Left kidney (tissue), 8 donors: ENCODE measurements at places on chromosomes 13 and 19. TPM values are rescaled to one million over a fixed set of nuclear protein-coding genes. Genes with fewer than 3 reads are reported as not detected.
A peak's percentile ranks its signal among the peaks of the same experiment; 100 is the strongest.

C19orf12 gene
- polyA plus RNA-seq = 27.9 TPM

GGN gene
- polyA plus RNA-seq = 0.48 TPM

ZSCAN18 gene
- polyA plus RNA-seq = 94.4 TPM

SLC5A5 gene
- 0.12 TPM for polyA plus RNA-seq

B3GNT8 gene
- 3.0 TPM for polyA plus RNA-seq

COX6B2 gene
- 0.78 TPM for polyA plus RNA-seq

GRCh38 chr13:19606152-19606551 lies 27.3 kb upstream of the MPHOSPH8 start:
- DNase-seq = no peak

GRCh38 chr13:39959497-39960144 lies 304.2 kb downstream of the COG6 start:
- no peak for DNase-seq

DNA sequence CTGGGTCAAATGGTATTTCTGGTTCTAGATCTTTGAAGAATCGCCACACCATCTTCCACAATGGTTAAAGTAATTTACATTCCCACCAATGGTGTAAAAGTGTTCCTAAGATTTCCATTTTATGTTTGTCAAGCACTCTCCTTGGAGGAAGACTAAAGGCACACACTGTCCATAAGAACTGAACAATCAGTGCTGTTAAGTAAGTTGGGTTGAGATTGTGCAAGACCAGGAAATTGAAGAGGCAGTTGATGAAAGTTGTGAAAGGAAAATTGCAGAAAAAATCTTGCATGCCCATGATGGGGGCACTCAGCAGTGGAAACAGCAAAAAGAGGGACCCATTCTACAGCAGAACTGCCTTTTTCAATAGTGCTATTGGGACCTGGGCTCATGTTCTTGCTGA lies 323.6 kb downstream of the DLEU7 start:
- DNase-seq = no peak

DNA sequence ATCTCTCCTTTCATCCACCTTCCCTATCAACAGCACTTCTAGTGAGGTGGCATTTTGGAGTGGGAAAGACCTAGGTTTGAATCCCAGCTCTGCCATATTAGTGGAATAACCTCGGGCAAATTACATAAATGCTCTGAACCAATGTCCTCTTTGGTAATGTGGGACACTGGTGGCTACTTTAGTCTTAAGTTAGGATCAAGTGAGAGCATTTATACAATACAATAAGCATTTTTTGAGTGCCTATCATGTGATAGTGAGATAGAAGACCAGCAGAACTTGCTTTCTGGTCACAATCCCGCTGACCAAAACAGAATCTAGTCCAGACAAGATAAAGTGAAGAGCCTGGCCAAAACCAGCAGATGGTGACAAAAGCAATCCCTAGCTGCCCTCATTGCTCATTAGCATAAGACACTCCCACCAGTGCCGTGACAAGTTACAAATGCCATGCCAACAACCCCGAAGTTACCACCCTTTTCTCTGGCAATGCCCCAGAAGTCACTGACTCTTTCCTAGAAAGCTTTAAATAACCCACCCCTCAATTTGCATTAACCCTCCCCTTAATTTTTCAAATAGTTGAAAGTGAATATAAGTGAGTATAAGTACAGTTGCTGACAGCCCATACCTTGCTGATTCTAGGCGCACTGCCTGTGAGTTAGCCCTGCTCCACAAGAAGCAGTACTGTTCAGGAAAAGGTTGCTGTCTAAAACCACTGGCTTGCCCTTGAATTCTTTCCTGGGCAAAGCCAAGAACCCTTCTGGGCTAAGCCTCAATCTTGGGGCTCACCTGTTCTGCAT lies 28.9 kb upstream of the KPNA3 start:
- no peak for DNase-seq

GRCh38 chr19:10320602-10321416 lies 5.0 kb upstream of the FDX2 start:
- DNase-seq = no peak

GRCh38 chr19:50300051-50300450 lies 29.1 kb downstream of the KCNC3 start:
- no peak for DNase-seq

- DNase-seq = no peak
Measured at GRCh38 chr19:53980539-53981375, 10.7 kb upstream of the CACNG6 start.

GRCh38 chr13:76885203-76886004 lies 801 bp downstream of the KCTD12 start:
- peak; percentile 62 for DNase-seq

DNA sequence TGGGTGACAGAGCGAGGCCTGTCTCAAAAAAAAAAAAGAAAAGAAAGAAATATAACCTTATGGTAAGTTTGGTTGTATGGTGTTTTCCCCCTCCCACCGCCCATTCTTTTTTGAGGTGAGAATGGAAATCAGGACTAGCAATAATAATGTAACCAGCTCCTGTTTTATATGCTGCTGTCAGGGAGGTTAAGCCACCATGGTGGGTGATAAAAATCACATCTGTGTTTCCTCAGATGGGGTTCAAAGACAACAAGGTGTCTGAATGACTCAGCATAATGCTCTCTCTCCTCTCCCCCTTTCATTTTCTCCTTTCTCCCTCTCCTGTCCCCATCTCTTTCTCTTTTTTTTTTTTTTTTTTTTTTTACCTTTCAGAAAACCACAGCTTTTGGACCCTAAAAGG lies 28.3 kb upstream of the GARRE1 start:
- no peak for DNase-seq

GRCh38 chr13:77565635-77566034 lies 30.1 kb downstream of the SCEL start:
- DNase-seq = peak; percentile 33

DNA sequence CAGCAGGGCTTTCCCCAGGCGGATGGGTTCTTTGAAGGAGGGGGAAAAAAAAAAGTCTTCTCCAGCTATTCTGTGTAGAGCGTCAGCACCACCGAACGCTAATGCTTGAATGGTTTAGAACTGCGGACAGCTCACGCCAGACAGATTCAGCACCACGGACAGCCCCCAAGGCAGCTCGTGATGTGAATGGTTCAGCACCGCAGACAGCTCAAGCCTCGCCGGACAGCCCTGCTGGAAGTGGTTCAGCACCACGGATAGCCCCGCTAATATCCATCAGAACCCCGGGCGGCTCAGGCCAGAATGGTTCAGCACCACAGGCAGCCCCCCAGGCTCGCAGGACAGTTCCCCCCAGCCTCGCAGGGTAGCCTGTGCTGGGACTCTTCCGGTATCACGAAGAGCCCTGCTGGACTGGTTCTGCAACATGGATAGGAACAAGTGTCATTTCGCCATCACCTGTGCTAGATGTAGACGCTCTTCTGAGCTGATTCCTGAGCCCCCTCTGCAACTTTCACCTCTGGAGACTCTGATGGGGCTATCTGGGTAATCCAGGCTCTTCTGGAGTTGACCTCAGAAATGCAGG lies 4.9 kb upstream of the SMIM17 start:
- DNase-seq = peak; percentile 95

DNA sequence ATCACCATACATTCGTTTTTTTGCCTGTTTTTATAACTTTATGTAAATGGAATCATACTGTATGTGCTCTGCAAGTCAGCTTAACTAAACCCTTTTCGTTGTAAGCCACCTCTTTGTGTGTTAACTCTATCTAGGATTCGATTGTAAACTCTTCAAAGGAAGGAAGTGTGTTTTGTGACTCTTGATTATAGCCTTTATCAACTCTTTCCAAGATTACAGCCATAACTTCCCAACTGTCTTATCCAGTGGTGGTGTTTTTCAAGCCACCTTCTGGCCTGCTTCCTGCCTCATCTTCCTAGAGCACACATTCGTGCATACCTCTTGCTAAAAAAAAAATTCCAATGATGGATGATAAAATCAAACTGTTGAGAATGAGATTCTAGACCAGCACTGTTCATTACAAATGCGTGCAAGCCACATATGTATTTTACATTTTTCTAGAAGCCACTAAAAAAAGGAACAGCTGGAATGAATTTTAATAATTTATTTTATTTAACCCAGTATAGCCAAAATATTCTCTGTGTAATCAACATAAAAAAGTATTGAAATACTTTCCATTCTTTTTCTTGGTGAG lies 12.0 kb upstream of the FBXL3 start:
- DNase-seq = no peak

- no peak for DNase-seq
Measured at GRCh38 chr13:73168226-73168952, 109.6 kb downstream of the KLF5 start.

GRCh38 chr19:2048959-2049740 lies 1.9 kb downstream of the MKNK2 start:
- DNase-seq = no peak

DNA sequence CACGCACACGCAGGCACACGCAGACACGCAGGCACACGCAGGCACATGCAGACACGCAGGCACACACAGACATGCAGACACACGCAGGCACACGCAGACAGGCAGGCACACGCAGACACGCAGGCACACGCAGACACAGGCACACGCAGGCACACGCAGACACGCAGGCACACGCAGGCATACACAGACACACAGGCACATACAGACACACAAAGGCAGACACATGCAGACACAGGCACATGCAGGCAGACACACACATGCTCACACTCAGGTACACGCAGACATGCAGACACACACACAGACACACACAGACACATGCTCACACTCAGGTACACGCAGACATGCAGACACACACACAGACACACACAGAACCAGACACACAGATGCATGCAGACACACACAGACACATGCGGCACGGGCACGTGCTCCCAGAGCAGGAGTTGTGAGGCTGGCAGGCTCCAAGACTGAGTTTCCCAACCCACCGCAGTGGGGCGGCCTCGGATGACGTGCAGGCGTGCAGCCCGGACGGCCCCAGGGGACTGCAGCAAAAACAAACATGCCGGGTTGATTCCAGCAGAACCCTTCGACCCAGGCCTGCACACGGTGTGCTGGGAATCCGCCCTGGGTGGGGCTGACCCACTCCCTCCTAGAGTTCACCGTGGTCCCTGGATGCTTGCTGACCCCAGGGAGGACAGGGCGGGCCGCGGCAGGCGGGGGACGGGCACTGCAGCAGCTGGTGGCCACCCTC lies 100.0 kb downstream of the GADD45B start:
- DNase-seq = no peak

DNA sequence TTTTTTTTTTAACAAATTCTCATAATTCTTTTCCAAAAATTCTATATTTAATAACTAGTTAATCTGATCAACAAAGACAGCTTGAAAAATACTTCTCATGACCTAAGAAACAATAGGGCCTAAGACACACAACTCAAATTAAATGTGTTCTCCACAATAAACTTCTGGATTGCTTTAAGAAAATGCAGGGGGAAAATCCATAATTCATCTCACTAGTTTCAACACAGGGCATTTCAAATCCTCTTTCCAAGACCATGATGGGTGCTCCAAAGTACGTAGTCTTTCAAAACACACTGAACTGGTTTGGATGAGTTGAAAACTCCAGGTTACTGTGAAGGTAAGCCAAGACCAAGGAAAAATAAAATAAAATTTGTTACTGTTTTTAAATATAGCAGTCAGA lies 62.6 kb downstream of the DCLK1 start:
- no peak for DNase-seq
